Fibroblast of skin of right quadriceps (primary cell): ENCODE measurements at places on chromosomes 2 and 18.

DNA sequence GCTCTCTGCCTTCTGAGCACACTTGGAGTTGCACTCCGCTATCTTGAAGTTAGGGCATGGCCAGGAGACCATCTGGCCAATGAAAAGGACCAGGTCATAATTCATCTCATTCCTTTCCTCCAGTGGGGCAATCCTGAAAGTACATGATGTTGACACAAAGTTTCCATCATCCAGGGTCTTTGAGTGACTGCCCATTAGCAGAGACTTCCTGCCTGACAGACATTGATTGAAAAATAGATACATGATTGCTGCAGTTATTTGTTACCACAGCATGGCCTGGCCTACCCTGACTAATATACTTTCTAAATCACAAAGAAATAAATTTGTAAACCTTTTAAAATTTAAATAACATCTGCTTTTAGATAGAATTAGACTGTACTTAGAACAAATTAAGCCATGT lies 50.0 kb upstream of the SCG2 start:
- no peak for DNase-seq

- no peak for DNase-seq
Observed at GRCh38 chr2:22894761-22895160, 490.2 kb upstream of the KLHL29 start.

DNA sequence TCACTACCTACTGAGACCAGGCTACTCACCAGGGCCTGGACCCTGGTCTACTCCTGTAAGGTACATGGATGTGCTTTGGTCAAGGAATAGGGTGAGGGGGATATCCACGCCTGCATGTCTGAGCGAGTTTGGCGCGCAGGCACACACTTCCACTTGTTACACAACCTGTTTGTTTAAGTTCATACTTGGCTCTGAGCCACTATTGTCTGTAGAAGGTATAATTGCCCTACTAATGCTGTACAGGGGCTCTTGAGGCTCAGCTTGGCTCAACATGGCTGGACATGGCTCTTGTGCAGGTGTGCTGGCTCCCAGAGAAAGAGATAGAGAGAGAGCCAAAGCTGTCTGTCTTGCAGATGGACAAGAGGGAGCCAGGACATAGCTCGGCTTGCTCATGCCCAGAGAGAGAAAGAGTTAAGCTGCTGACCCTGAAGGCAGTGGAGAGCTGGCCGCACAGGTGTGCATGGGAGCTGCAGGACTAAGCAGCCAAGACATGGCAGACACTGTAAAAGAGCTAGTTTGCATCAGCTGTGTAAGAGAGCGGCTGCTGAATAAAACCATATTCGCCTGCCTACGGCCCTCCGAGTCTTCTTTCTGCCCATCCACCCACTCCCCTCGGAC lies 35.2 kb downstream of the NPPC start:
- DNase-seq, result no peak

- no peak for DNase-seq
Observed at GRCh38 chr2:39659765-39660611, 5.7 kb upstream of the TMEM178A start.

GRCh38 chr2:195575879-195576401 lies 81.1 kb upstream of the SLC39A10 start:
- peak; percentile 93 for DNase-seq

GRCh38 chr18:44638034-44638540 lies 42.6 kb upstream of the SETBP1 start:
- DNase-seq, result no peak

- DNase-seq, result no peak
Observed at GRCh38 chr18:35155398-35156117, 85.3 kb upstream of the ZNF397 start.

DNA sequence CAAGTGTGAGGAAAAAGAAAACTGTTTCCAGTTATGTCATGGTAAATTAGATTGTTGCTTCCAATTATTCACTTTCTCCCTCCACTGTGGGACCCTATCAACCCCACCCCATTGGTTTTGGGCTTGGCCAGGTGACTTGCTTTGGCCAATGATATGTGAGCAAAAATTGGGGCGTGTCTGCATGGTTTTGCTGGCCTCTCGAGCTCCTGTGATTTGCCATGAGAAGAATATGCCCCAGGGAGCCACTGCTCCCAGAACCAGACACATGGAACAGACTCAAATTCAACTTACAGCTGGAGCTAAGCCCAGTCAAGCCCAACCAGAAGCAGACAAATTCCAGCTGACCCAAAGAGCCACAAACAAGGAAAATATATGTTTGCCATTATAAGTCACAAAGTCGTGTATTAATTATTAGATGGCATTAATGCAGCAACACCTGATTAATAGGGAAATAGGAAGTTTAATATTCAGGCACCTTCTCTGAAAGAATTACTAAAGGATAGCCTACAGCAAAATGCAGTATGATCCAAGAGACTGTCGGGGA lies 248.9 kb downstream of the ANAPC1 start:
- DNase-seq, result peak; percentile 28

DNA sequence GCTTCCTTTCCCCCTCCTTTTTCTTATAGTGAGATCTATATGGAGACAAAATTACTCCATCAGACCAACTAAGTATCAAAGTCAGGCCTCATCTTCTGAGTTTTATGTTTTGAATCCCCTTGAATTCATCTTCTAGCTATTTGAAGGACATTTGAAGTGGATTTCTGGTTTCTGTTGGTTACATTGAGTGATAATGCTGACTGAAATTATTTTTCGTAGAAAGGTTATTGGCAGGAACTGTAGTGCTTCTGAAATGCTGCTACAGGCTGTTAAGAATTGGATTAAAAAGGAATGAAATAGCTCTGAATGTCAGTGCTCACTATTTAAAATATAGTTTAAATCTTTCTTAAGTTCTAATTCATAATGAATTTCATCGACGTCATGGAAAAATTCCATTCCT lies 361.0 kb upstream of the TMEFF2 start:
- no peak for DNase-seq

- DNase-seq, result no peak
Observed at GRCh38 chr18:77023102-77023782, 109.3 kb downstream of the MBP start.

DNA sequence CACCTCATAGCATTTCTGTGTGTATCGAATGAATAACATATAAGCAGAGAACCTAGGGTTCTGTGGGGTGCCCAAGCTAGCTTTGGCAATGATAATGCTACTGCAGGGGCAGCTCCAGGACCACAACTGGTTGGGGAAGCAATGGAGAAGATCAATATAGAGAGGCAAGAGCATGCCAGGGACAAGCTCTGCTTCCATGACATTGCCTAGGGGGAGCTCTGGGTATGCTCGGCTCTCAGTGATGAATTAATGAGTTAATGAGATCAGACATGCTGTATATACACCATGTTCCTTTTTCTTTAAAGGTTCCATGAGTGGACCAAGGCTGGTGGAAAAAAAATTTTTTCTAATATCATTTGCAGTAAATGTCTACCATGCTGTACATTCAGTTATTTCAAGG lies 618.4 kb downstream of the BCL11A start:
- DNase-seq, result no peak
